ENCODE measurements at places on chromosomes 13 and 19.

GRCh38 chr19:17577457-17578097, 22.1 kb downstream of the COLGALT1 start:
- DNase-seq: no peak

DNA sequence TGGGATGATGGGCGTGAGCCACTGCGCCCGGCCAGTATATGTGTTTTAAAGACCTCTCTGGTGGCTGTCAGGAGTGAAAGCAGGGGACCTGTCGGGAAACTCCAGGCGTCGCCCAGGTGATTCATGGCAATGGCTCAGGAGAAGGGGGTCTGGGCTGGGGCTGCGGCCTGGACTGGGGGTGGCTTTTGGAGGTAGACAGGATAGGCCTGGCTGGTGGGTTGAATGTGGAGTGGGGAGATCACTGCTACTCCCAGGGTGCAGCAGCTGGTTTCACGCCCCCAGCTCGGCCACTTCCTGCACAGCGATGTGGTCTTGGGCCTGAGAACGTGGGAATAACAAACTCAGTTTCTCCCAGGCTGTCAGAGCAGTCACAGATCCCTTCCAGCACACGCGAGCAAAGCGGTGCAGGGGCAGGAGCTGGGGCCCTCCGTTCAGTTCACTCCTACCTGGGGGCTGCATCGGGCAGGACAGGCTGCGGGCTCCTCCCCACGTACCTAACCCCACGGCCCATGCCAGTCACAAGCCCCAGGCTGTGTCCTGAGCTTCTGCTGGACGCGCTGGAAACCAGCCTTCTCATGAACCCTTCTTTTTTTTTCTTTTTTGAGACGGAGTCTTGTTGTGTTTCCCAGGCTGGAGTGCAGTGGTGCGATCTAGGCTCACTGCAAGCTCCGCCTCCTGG, 18.9 kb downstream of the KDM4B start:
- no peak for DNase-seq

DNA sequence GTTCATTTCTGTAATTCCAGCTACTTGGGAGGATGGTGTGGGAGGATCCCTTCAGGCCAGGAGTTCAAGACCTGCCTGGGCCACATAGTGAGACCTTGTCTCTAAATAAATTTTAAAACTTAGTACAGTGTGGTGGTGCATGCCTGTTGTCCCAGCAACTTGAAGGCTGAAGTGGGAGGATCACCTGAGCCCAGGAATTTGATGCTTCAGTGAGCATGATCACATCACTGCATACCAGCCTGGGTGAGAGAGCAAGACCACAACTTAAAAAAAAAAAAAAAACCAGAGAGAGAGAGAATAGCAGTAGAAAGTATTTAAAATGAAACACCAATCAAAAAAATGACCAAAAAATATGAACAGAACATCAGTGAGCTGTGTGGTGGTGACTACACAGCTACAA, 7.1 kb upstream of the ZNF823 start:
- DNase-seq: no peak

DNA sequence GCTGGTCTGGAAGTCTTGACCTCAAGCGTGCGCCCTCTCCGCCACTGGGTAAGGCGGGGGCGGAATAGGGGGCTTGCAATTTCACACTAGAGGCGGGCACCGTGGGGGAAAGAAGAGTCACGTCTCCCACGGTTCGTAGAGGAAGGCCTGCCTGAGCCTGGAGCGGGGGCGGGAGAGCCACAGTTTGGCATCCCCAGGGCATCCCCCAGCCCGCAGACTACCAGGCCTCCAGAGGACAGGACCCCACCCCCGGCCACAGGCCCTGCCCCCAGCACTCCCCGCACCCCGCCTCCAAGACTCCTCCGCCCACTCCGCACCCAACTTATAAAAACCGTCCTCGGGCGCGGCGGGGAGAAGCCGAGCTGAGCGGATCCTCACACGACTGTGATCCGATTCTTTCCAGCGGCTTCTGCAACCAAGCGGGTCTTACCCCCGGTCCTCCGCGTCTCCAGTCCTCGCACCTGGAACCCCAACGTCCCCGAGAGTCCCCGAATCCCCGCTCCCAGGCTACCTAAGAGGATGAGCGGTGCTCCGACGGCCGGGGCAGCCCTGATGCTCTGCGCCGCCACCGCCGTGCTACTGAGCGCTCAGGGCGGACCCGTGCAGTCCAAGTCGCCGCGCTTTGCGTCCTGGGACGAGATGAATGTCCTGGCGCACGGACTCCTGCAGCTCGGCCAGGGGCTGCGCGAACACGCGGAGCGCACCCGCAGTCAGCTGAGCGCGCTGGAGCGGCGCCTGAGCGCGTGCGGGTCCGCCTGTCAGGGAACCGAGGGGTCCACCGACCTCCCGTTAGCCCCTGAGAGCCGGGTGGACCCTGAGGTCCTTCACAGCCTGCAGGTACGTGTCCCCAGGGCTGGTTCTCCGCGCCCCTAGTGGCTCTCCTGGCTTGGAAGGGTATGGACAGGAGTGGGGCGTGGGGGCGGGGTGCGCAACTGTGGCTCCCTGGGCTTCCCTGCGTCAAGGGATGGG, at the start of gene ANGPTL4:
Gene ANGPTL4 (plus strand): TSS at position 353 of the 969 bp plus-strand sequence. CDS start 167 bp downstream, at position 520.
- DNase-seq: no peak

DNA sequence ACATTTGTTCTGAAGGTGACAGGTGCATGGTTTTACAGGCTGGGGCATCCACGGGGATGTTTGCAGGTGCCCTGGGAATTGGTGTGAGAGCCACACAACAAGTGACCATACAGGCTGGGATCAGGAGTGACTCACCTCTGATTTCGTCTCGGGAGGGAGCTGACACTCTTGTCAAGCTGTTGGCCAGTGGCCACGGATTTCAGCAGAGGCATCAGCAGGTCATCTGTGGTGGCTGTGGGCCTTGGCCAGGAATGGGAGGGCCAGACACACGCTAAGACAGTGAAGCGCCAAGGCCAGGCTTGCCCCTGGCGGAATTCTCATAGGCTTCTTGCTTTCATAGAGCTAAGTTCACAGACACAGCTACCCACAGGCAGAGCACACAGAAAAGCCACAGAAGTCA, 108.6 kb downstream of the HSPH1 start:
- DNase-seq: no peak

DNA sequence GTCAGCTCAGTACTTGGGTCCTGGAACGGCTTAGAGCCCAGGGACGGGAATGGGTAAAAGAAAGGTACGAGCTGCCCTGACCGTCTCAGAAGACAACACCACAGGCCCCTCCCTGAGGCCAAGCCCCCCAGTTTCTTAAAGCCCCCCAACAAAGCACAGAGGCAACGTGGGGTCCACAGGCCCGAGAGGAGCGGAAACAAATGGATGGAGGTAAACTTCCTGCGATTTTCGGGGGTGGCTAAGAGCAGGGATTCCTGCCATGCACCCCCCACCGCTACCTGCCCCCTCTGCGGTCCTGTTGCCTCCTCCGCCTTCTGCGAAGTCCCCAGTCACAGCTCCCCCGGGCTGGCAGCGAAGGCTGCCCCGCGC, 48.2 kb downstream of the PTPRS start:
- no peak for DNase-seq

- DNase-seq: no peak
Measured at GRCh38 chr13:26475176-26476110, 82.0 kb upstream of the WASF3 start.

- DNase-seq: no peak
Measured at GRCh38 chr19:27794494-27795042, 1418.4 kb downstream of the UQCRFS1 start.

DNA sequence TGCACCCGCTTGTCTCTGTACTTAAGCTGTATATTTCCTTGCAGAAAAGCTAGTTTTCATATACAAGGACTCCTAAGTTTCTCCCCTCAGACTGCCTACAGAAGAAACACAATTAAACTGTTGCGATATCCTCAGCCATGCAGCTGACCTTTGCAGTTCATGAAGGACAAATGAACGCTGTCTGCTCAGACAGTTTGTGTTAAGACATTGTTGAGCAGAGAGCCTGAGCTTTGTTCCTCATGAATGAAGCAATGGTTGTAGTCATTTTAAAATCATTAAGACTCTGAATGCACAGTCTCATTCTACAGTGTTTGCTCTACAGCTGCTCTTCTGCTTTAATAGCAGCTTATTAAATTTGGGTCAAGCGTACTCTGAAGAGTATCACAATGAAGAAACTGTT, 23.2 kb upstream of the MAB21L1 start:
- DNase-seq: peak; percentile 57

GRCh38 chr13:94119360-94119936, 360.0 kb downstream of the DCT start:
- no peak for DNase-seq

- DNase-seq: no peak
Measured at GRCh38 chr13:84843368-84843767, 955.9 kb downstream of the SLITRK6 start.

Measured in NCI-H1105 treated with DMSO at 0.1 percent for 48 hours (cell line).